Ovary (tissue), 10 donors: ENCODE measurements at places on chromosomes 1 and 21.
A peak's percentile ranks its signal among the peaks of the same experiment; 100 is the strongest.

- no peak for DNase-seq
Measured at GRCh38 chr1:109990302-109990653, 5.7 kb downstream of the AHCYL1 start.

DNA sequence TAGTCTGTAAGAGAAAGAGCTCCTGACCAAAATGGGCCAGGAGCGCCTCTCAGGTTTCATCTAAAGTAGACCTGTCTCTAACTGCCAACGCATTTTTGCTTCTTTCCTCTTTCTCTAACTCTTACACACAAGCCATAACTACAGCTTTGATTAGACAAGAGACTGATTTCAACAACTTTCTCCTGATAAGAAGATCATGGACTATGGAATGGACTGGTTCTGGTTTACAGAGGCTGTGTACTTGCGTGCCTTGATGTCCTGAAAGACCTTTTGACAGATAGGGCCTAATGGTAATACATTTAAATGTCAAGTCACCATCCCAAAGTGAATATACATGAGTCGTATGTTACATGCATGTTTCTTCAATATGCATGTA, 3.7 kb upstream of the SETD4 start:
- no peak for DNase-seq

DNA sequence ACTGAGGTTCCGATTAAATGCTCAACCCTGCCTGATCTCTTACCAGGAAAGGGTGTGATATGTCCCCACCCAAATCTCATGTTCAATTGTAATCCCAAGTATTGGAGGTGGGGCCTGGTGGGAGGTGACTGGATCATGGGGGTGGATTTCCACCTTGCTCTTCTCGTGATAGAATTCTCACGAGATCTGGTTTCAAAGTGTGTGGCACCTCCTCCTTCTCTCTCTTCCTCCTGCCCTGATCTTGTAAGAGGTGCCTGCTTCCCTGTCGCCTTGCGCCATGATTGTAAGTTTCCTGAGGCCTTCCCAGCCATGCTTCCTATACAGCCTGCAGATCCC, 34.9 kb downstream of the RSPH1 start:
- DNase-seq: no peak

DNA sequence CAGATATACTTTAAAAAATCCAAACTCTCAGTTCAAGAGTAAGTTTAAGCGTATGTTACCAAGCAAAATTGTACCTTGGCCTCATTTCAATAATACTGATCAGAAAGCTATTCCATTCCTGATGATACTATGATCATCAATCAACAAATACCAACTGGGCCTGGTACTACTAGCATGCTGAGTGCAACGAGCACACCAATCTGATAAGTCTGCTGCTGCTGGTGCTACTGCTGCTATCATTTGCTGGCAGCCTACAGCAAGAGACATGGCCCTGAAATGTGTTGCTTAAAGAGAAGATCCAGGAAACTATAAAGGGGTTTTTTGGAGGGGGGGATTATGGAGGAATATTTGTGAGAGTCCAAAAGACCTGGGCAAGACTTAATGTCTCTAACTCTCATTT, 39.7 kb downstream of the NME7 start:
- DNase-seq: no peak

- DNase-seq: no peak
Measured at GRCh38 chr1:24470592-24470991, 32.0 kb upstream of the RCAN3 start.

GRCh38 chr1:17887661-17888371, 132.7 kb downstream of the ACTL8 start:
- DNase-seq: no peak

DNA sequence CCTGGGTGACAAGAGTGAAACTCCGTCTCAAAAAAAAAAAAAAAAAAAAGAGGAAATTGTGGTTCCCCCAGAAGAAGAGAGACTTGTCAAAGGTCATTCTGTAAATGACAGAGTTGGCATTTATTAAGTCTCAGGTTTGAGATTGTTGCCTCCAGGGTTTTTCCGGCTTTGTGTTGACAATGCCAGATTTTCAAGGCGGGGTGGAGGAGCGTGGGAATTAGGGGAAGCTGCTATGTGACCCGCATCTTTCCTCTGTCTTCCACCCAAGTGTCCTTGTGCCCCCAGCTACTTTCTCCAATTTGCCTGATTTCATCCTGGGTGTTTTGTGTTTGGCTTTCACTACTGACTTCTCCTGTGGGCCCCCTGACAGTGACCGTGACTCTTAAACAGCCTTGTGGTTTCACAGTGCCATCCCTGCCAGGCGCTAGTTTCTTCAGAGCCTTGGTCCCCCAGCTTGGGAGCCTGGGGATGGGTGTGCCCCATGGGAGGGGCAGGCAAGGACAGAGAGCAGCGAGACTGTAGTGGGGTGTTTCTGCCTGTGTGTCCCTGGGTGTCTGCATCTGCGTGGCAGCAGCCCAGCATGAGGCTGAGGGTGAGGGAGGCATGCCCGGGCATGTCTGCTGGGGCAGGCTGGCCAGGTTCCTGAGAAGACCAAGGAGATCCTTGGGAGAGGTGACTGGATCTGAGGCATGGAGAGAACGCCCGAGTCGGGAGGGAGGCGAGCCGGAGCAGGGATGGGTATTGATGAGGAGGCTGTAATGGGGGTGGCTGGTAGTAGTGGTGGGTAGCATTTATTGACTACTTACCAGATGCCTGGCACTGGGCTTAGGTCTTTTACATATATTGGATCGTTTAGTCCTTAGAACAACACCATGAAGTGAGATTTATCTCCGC, 46.3 kb downstream of the IER5 start:
- DNase-seq: no peak

GRCh38 chr1:222373831-222374602, 173.9 kb downstream of the HHIPL2 start:
- no peak for DNase-seq

DNA sequence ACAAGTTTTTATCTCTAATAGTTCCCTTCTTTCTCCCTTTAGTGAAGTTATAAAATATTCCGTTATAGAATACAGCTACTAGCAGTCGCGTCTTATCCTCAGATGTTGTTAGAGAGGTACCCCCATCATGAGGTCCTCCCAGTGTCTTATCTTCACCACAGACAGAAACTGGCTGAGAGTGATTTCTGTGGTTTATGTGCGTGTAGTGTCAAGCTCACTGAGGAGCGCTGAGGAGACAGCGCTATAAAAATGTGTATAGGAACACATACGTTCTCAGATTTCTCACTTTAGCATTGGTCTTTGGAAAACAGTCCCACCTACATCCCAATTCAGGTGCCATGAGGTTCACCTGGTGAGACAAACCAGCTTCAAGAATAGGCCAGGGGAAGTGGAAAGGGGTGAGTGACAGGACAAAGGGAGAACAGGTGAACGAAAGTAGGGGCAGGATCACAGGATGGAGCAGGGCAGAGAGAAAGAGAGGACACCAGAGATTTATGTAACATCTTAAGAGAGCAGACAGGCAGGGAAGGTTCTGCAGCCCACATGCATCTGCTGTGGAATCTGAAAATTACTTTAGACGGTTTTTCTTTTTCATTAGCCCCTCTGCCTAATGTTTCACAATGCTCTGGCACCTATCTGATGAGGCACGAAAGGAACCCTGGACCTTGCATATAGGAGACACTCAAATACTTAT, 2.7 kb upstream of the PLEKHO1 start:
- DNase-seq: no peak

- no peak for DNase-seq
Measured at GRCh38 chr1:83546874-83547273, 452.1 kb downstream of the TTLL7 start.

GRCh38 chr1:90039652-90040051, 44.7 kb downstream of the ZNF326 start:
- DNase-seq: no peak

GRCh38 chr1:7366286-7366954, 404.7 kb upstream of the VAMP3 start:
- DNase-seq: no peak

GRCh38 chr21:45327441-45328197, 39.9 kb upstream of the POFUT2 start:
- DNase-seq: peak; percentile 42

DNA sequence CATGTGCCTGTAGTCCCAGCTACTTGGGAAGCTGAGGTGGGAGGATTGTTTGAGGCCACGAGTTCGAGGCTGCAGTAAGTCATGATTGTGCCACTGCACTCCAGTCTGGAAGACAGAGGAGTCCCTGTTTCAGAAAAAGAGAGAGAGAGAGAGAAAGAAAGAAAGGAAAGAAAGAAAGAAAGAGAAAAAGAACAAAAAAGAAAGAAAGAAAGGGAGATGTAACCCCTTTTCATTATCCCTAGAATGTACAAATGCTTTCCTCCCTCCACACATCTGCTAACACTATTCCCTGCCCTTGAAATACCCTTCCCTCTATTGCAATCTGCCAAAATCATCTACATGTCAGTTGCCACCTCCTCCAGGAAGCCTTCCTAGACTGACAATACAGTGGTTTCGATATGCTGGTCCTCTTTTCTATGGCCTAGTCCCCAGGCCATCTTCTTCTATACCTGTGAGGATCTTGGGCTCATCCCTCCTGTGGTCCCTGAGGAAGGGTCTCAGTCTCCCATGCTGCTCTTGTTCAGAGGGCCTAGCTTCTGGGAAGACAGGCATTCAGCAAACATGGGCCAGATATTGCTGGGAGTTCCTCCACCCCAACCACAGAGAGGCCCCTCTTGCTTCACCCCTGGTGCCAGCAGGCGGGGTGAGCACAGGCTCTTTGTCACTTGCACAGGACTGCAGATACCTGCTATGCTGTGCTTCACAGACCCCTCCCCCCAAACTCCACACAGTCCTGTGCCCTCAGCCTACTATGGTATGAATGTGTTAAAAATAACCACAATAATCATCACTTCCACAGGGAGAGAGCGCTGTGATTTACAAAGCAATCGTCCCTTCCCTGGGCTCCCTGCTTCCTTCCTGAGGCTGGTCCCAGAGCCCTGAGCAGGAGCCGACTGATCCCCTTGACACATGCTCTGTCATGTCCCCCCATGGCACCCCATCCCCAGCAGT, 14.1 kb downstream of the ADGRB2 start:
- DNase-seq: no peak

GRCh38 chr1:4309676-4310320, 344.6 kb upstream of the AJAP1 start:
- DNase-seq: no peak

- no peak for DNase-seq
Measured at GRCh38 chr1:39652105-39652504, 12.7 kb upstream of the HEYL start.

DNA sequence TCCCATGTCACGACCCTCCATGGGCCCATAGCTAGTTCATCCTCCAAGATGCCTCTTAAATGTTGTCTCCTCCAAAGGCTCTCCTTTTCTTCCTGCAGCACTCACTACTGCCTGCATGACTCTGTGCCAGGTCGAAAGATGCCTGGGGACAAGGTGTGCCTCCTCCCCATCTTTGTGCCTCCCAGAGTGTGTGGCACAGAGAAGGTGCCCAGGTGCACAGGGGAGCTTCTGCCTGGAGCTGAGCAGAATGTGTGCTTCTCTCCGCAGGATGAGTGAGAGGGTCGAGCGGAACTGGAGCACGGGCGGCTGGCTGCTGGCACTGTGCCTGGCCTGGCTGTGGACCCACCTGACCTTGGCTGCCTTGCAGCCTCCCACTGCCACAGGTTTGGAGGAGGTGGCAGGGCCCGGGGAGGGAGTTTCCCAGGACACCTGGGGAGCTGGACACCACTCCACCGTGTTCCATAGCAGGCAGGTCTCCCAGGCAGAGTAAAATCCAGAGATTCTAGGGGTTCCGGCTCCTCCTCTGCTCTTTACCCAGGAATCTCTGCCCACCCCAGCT, 6.9 kb upstream of the PPM1J start:
- DNase-seq: peak; percentile 20
